ENCODE measurements at places on chromosomes 7 and 10.
A peak's percentile ranks its signal among the peaks of the same experiment; 100 is the strongest.

GRCh38 chr7:15557686-15558085, 4.1 kb downstream of the AGMO start:
- DNase-seq = no peak

- no peak for DNase-seq
Measured at GRCh38 chr10:86363184-86363832, 3.3 kb downstream of the GRID1 start.

GRCh38 chr7:31647511-31647910, 39.5 kb upstream of the PPP1R17 start:
- DNase-seq = no peak

- no peak for DNase-seq
Measured at GRCh38 chr10:22468570-22469320, 123.4 kb downstream of the SPAG6 start.

DNA sequence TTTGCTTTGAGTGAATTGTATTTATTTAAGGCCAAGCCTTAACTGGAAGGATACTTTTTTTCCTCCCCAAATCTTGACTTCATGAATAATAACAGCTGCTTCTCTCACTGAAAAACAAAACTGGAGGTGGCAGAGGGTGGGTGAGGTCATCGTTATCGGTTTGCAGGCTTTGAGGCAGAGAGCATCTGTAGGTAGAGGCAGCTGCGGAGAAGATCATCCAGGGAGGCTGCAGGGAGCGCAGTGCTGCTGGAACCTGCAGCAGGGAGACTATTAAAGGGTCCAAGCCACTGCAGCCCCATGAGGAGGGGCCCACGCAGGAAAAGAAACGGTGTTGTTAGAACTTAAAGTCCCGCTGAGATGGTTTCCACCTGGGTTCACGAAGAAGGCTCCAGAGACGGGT, 112.1 kb upstream of the SDK1 start:
- DNase-seq = no peak

DNA sequence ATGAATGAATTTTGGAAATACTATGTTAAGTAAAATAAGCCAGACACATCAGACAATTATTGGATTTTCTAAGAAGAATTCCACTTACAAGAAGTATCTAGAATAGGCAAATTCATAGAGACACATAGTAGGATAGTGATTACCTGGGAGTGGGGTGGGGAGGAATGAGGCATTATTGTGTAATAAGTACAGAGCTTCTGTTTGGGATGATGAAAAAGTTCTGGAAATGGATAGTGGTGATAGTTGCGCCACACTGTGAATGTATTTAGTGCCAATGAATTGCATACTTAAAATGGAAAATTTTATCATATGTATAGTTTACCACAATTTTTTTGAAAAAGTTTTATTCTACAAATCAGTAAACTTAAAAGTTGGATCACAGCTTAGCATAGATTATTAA, 297.2 kb upstream of the KAT6B start:
- DNase-seq = no peak

DNA sequence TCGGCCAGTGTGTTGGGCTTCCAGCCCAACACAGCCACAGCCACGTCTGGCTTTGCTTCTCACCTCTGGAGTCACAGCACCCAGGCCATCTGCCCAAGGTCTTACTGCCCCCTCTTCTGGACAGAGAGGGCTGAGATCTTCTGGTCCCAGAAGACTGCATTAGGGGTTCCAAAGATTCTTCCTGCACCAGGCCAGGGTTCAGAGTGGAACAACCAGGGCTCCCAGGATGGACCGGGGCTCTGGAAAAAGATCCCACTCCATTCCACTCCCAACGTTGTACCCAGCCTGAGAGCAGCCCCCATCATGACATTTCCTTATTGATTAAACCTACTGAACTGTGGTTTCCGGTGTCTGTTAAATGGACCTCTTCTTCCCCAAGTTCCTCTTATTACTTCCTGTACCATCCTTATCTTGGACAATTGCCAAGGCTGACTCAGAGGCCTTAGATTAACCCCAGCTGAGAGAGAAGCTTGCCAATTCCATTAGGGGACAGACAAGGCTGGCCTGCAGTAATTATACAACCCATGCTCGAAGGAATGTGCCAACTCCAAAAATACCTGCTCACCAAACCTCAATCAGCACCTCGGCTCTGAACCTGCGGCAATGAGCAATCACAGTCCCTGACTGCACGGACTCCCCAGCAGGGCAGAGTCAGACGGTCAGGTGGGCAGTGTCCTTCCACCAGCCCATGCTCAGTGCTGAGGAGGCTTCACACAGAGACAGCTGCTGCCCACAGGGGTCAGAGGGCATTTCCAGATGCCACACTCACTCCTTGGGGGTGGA, 47.9 kb upstream of the NPFFR1 start:
- peak; percentile 36 for DNase-seq

DNA sequence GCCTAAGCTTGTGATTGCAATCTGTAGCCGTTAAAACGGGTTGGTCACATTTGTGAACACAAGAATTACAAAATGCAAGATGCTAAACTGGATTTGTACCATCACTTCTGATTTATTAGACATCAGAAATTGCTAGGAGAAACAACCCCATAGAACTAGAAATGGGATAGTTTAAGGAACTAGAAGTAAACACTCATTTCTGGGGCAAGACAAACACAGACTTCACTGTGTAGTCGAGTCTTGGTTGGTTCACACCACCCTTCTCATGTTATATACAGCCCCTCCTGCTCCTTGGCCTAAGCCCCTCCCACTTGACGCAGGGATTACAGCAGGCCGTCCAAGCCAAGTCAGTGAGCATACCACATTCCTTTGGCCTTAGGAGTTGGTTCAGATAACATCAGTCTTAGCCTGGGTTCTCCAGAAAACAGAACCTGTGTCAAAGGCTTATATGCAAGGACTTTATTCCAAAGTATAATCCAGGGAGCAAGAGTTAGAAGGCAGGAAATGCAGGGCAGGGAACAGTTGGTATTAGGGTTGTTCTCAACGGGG, 2.0 kb upstream of the NRAP start:
- DNase-seq = no peak

- no peak for DNase-seq
Measured at GRCh38 chr10:114646426-114646825, 11.6 kb downstream of the ABLIM1 start.

DNA sequence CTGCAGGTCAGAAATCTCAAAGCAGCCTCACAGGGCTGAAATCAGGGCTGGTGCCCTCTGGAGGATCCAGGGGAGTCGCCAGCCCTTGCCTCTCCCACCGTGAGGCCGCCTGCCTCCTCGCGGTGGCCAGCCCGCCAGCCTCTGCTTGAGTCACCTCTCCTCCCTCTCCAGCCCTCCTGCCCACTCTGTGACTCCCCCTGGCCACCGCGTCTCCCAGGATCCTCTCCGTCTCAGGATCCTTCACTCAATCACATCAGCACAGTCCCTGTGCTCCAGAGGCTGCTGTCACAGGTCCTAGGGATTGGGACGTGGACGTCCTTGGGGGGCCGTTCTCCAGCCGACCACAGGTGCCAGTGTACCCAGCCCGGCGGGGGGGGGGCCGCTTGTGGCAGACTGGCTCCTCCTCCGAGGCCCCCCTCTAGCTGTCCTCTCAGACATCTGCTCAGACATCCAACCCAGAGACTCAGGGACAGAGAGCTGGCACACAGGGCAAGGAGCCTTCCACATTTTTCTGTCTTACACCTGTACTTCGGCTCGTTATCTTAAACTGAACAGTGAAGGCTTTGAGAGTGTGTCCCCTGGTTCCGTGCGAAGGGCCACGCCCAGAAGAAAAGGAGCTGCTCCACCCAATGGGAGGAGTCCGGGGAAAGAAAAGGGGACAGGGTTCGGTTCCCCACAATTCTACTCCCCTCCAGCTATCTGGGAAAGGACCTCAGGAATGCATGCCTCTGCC, 9.4 kb upstream of the PPP2R2D start:
- DNase-seq = no peak

- no peak for DNase-seq
Measured at GRCh38 chr7:107016312-107016711, 28.2 kb upstream of the PRKAR2B start.

DNA sequence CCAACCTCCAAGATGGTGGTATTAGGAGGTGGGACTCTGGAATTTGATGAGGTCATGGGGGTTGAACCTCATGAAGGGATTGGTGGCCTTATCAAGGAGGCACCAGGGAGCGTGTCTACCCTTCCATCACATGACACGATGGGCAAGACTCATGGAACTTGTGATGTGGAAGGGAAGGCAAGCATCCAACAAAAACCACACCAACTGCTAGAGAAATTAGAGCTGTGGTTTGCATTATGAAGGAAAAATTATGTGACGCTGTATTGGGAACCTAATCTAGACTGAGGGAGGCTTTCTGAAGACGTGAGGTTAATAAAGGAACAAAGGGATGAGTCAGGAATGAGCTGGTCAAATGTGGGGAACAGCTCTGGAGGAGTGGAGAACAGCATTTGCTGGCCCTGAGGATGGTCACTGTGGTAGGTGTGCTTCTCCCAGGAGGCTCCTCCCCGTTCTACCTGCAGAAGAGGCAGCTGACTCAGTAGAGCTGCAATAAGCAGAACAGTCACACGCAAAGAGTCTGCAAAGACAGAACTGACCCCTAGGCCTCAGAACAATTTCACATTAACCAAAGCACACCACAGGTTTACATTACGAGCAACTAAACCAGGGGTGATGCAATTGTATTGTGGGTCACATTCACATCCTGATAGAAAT, 236.6 kb upstream of the GRB10 start:
- DNase-seq = no peak

GRCh38 chr7:134829380-134829986, 50.0 kb downstream of the CALD1 start:
- no peak for DNase-seq

DNA sequence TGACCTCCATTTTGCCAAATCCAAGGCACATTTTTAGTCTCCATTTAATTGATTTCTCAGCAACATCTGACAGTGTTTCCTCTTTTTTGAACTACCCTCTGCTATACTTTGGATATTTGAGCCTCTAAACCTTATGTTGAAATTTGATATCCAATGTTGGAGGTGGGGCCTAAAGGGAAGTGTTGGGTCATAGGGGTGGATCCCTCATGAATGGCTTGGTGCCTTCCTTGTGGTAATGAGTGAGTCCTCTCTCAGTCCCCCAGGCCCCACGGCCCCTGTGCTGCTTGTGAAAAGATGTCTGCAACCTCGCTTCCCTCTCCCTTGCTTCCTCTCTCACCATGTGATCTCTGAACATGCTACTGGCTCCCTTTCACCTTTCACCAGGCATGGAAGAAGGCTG, 96.8 kb upstream of the DGKB start:
- no peak for DNase-seq

DNA sequence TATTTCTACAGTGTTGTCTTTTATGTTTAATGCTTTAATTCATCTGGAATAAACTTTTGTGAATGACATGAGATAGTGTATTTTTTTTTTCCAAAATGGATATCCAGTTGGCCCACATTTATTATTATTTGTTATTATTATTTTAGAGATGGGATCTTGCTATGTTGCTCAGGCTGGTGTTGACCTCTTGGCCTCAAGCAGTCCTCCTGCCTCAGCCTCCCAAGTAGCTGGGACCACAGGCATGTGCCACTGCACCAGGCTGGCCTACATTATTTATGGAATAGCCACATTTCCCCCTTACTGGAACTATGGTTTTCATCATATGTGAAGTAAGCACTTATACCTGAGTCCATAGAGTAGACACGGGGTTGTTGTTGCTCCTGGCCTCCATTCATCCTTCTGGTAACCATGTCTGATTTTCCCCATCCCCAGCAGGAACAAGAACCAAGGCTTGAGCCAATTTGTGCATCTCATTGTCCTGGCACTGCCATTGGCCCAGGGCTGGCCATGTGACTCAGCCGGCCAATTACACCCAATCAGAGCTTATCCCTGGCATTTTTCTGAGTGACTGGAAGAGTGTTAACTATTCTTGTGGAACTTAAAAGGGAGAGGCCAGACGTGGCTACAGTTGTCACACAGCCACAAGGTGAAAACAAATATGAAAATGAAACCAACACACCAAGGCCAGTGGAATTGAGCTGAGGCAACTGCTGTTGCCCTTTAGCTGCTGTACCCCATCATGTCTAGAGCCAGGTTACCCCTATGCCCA, 23.1 kb downstream of the PRF1 start:
- DNase-seq = no peak

- no peak for DNase-seq
Measured at GRCh38 chr10:61898435-61898778, 3.1 kb upstream of the ARID5B start.

DNA sequence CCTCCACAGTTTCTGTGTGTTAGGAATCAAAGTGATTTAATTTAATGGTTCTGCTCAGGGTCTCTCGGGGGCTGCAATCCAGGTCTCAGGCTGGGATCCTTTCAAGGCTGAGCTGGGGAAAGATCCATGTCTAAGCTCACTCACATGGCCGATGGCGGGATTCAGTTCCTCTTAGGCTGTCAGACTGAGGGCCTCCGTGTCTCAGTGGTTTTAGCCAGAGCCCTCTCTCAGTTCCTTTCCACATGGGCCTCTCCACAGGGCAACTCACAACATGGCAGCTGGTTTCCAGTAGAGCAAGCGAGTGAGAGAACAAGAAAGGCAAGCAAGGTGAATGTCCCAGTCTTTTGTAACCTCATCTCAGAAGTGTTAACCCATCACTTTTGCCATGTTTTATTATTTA, 26.9 kb downstream of the CAV1 start:
- no peak for DNase-seq

- DNase-seq = no peak
Measured at GRCh38 chr7:11252705-11253272, 279.1 kb downstream of the PHF14 start.

- DNase-seq = no peak
Measured at GRCh38 chr7:154832557-154833138, 170.3 kb downstream of the PAXIP1 start.

- peak; percentile 73 for DNase-seq
Measured at GRCh38 chr10:13099666-13100348, at the start of gene OPTN. Gene OPTN (plus strand): TSS chr10:13100163. CDS start chr10:13109123, 8,960 bp downstream.

GRCh38 chr7:142790555-142790954, 19.8 kb downstream of the PRSS2 start:
- DNase-seq = no peak

GRCh38 chr7:50349399-50349798, 44.9 kb downstream of the IKZF1 start:
- no peak for DNase-seq

GRCh38 chr10:122957474-122957873, 3.4 kb upstream of the C10orf88 start:
- no peak for DNase-seq

GRCh38 chr7:31796375-31796774, 109.4 kb downstream of the PPP1R17 start:
- no peak for DNase-seq

DNA sequence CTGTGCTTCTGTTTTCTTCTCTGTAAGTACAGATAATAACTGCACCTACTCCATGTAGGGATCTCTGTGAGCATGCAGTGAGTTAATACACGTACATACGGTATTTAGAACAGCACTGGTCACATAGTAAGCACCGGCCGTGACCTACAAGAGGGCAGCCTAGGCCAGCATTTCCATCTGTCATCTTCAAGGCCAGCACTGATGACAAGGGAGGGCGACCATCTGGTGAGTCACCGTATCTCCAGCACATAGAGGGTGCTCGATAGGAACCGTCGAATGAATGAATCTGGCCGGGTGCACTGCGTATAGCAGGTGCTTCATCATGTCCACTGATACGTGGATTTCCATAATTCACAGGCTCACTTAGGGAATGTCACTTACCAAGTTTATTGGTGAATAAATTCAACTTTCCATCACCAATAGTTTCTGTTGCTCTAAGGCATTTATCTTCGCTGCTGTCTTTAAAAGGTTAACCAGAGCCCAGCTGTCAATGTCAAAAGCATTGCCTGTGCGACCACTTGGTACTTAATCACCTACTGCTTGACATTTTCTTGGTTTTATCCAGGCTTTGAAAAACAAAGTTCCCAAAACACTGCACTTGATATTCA, 8.3 kb downstream of the NOD1 start:
- DNase-seq = no peak
